ENCODE measurements at places on chromosomes 11 and 22. TPM values are rescaled to one million over a fixed set of nuclear protein-coding genes. Genes with fewer than 3 reads are reported as not detected.
A peak's percentile ranks its signal among the peaks of the same experiment; 100 is the strongest.

DNA sequence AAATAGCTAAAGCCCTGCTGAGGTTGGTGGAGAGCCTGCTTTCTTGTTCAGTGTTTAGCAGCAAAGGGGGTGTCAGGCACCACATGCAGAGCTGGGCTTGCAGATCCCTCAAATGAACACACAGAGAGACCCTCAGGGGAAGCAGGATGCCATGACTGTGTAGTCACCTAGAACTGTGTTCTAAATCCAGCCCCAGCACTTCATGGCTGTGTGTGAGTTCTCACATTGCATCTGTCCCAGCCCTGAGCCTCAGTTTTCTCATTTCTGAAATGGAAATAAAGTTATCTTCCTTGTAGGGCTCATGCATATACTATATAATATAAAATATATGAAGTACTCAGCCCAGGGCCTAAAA lies 47.1 kb downstream of the CWC15 start:
- no peaks in the 10 kb centered on the region for H3K36me3 ChIP-seq
- no peak overlapping the region for H3K4me3 ChIP-seq
- H3K27me3 ChIP-seq: no peaks in the 10 kb centered on the region
- H3K4me1 ChIP-seq: peaks cover 28% of the 10 kb centered on the region
- no peak overlapping the region for H3K27ac ChIP-seq

DNA sequence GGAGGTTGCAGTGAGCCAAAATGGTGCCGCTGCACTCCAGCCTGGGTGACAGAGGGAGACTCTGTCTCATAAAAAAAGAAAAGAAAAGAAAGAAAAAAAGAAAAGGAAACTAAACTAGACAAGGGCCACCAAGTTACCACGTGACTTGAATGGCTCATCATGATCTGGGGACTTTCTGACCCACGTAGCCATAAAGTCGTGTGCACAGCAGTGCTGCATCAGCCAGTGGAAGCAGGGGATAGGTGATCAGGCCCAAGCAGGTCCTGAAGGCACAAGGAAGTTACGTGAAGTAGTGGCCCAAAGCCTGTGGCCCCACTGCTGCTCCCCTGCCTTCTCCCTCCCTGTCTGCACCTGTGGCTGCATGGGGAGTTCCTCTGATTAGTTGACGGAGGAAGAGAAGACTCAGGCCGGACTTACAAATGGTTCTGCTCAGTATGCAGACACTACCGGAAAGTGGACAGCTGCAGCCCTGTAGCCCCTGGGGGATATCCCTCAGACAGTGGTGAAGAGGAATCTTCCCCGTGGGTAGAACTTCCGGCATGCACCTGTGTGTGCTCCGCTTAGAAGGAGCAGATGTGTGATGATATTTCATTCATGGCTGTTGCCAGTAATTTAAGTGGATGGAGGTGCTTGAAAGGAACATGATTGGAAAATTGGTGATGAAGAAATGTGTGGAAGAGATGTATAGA lies 18.2 kb upstream of the CD81 start:
- H3K36me3 ChIP-seq: no peaks in the 10 kb centered on the region
- H3K27me3 ChIP-seq: no peaks in the 10 kb centered on the region
- H3K27ac ChIP-seq: peak overlapping the region; percentile 37
- H3K4me1 ChIP-seq: peaks cover 15% of the 10 kb centered on the region
- H3K4me3 ChIP-seq: no peak overlapping the region

GRCh38 chr11:48013269-48013901 lies 33.0 kb downstream of the PTPRJ start:
- DNase-seq: peak; percentile 53
- H3K4me3 ChIP-seq: peak overlapping the region; percentile 85
- H3K4me1 ChIP-seq: peaks cover 71% of the 10 kb centered on the region
- no peaks in the 10 kb centered on the region for H3K27me3 ChIP-seq
- peak overlapping the region; percentile 88 for H3K27ac ChIP-seq

- H3K36me3 ChIP-seq: peaks cover 5% of the 10 kb centered on the region
- no peak overlapping the region for H3K4me3 ChIP-seq
- H3K27me3 ChIP-seq: no peaks in the 10 kb centered on the region
- peaks cover 36% of the 10 kb centered on the region for H3K4me1 ChIP-seq
Observed at GRCh38 chr22:46843821-46844255, 81.4 kb downstream of the TBC1D22A start.

DNA sequence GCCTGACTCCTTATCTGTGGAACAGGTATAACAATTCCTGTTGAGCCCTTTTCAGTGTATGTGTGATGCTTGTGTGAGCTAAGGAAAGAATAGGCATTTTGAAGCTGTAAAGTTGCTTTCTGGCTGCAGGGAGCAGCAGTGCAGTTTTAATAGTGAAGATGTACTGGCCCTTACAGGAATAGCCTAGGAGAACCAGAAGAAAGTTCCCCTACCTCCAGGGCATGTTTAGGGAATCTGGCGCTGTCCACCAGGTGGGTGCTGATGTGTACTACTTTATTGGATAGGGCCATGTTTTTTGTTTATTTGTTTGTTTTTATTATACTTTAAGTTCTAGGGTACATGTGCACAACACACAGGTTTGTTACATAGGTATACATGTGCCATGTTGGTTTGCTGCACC lies 11.5 kb downstream of the BMAL1 start:
- no peaks in the 10 kb centered on the region for H3K36me3 ChIP-seq
- H3K4me1 ChIP-seq: peaks cover 39% of the 10 kb centered on the region
- H3K4me3 ChIP-seq: no peak overlapping the region
- H3K27ac ChIP-seq: no peak overlapping the region
- DNase-seq: no peak

Gene GGT1
- not detected for polyA plus RNA-seq

Gene ARAP1
- polyA plus RNA-seq: 10.3 TPM

GRCh38 chr11:118401880-118402590 lies 629 bp downstream of the ATP5MG start:
- peaks cover 49% of the 10 kb centered on the region for H3K4me1 ChIP-seq
- no peaks in the 10 kb centered on the region for H3K27me3 ChIP-seq
- peak overlapping the region; percentile 100 for H3K27ac ChIP-seq
- H3K4me3 ChIP-seq: peak overlapping the region; percentile 99

Gene BEST1
- polyA plus RNA-seq: 2.8 TPM

DNA sequence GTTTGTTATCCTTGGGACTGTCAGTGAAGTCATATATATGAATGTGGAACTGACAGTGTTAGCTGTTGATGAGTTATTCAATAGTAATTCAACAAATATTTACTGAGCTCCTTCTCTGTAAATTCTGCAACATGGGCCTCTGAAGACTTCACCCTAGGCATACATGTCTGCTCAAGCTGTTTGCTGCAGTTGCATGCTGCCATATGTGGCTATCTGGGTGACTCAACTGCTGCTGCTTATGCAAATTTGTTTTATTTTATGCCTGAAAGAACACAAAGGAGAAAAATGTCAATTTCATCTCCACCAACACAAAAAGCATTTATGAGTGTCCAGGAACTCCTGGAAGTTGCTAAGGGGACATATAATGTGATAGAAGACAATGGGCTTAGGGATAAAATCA lies 417.6 kb downstream of the AASDHPPT start:
- H3K27me3 ChIP-seq: no peaks in the 10 kb centered on the region
- no peaks in the 10 kb centered on the region for H3K4me1 ChIP-seq
- no peak overlapping the region for H3K27ac ChIP-seq
- DNase-seq: no peak
- H3K36me3 ChIP-seq: no peaks in the 10 kb centered on the region

DNA sequence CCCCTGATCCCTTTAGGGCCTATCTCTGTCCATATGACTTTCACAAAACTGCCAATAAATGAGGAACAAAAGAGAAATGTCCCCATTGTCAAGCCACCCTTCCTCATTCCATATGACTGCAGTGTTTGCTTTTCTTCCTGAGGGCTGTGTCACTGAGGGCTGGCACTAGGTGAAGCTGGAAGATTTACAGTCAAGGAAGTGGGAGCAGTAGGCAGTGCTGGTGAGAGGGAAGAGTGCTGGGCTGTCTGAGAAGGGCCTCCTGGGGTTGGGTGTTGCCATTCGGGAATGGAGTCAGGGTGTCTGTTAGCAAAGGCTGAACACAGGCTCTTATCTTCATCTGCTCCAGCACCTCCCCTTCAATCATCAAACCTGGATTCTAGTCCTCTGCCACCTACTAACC lies 30.9 kb downstream of the INSC start:
- no peaks in the 10 kb centered on the region for H3K27me3 ChIP-seq
- H3K4me1 ChIP-seq: peaks cover 6% of the 10 kb centered on the region
- no peak overlapping the region for H3K27ac ChIP-seq
- H3K36me3 ChIP-seq: no peaks in the 10 kb centered on the region
- DNase-seq: no peak

- H3K27me3 ChIP-seq: no peaks in the 10 kb centered on the region
- peak; percentile 78 for DNase-seq
- H3K4me1 ChIP-seq: peaks cover 73% of the 10 kb centered on the region
- H3K4me3 ChIP-seq: no peak overlapping the region
- peaks cover 4% of the 10 kb centered on the region for H3K36me3 ChIP-seq
Observed at GRCh38 chr11:128302425-128303186, 284.8 kb downstream of the ETS1 start.

DNA sequence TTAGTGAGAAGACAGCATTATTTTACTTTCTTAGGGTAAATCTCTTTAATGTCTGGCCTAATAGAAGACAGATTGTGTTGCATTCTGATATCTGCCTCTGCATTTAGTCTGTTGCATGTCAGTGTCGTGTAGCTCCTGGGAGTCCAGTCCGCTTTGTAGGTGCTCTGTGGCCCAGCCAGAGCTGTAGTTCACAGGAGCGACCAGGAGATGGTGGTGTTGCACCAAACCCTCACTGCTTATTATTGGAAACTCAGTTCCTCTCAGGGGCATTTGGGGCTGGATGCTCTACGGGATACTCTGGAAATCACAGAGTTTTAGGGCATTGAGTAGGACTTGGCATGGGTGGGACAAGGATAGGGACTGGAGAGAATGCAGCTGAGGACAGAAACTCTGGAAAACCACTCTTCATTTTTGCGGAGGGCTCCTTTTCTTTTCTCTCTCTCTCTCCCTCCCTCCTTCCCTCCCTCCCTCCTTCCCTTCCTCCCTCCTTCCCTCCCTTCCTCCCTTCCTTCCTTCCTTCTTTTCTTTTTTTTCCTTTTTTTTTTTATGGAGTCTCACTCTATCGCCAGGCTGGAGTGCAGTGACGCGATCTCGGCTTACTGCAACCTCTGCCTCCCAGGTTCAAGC lies 21.7 kb downstream of the MIAT start:
- H3K27ac ChIP-seq: no peak overlapping the region
- DNase-seq: peak; percentile 43
- peaks cover 68% of the 10 kb centered on the region for H3K4me1 ChIP-seq
- no peak overlapping the region for H3K4me3 ChIP-seq
- no peaks in the 10 kb centered on the region for H3K27me3 ChIP-seq
- peaks cover 9% of the 10 kb centered on the region for H3K36me3 ChIP-seq

Gene RPS19BP1
- polyA plus RNA-seq: 97.9 TPM

DNA sequence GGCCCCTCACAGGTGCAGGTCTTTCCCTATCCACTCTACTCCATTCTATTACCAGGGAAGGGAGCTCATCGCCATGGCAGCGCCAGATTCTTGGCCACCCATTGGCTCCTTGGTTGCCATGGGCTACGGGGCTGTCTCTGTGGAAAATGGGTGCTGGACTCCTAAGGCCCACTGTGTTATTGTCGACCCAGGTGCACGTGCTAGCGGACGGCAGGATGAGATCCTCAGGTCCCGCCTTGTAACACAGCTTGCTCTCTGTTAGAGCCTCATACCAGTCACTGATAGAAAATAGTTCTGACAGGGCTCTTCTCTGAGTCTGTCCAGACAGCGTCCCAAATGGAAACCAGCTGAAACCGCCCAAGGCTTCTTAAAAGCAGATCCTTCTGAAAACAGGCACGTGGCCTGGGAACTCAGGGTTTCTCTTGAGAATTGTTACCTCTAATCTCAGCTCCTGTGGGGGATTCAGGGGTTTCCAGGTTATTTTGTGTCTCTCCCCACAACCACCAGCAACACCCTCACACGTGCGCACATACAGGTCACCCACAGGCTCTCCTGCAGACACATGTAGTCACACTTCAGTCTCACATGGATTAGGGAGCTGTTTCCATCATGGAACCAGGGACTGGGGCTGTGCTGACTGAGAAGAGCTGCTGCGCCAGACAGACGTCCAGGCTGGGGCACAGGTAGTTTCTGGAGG lies 1.5 kb downstream of the TUB start:
- no peaks in the 10 kb centered on the region for H3K36me3 ChIP-seq
- no peak for DNase-seq
- H3K27me3 ChIP-seq: peaks cover 56% of the 10 kb centered on the region
- H3K4me3 ChIP-seq: peak overlapping the region; percentile 83
- H3K27ac ChIP-seq: no peak overlapping the region
- H3K4me1 ChIP-seq: peaks cover 6% of the 10 kb centered on the region

- no peaks in the 10 kb centered on the region for H3K4me1 ChIP-seq
- no peaks in the 10 kb centered on the region for H3K27me3 ChIP-seq
- DNase-seq: no peak
- no peak overlapping the region for H3K27ac ChIP-seq
Observed at GRCh38 chr11:93051186-93051585, 81.7 kb downstream of the MTNR1B start.

DNA sequence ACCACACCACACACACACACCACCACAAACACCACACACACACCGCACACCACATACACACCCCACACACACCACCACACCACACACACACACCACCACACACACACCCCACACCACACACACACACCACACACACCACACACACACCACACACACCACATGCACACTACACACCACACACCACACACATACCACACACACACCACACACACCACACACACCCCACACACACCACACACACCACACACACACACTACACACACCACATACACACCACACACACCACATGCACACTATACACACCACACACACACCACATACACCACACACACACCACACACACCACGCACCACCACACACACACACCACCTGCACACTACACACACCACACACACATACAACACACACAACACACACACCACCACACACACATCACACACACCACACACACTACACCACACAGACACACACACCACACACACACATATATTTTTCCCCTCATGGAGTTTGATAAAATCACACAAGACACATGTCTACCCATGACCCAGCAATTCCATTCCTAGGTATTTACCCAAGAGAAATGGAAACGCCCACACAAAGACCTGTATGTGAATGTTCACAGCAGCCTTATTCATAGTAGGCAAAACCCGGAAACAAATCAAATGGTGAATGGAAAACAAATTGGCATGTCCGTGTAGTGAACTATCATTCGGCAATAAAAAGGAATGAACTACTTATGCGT lies 14.3 kb downstream of the CD5 start:
- H3K27ac ChIP-seq: no peak overlapping the region
- no peak for DNase-seq
- no peaks in the 10 kb centered on the region for H3K36me3 ChIP-seq
- no peak overlapping the region for H3K4me3 ChIP-seq
- no peaks in the 10 kb centered on the region for H3K27me3 ChIP-seq

Gene PRG3
- polyA plus RNA-seq: not detected

DNA sequence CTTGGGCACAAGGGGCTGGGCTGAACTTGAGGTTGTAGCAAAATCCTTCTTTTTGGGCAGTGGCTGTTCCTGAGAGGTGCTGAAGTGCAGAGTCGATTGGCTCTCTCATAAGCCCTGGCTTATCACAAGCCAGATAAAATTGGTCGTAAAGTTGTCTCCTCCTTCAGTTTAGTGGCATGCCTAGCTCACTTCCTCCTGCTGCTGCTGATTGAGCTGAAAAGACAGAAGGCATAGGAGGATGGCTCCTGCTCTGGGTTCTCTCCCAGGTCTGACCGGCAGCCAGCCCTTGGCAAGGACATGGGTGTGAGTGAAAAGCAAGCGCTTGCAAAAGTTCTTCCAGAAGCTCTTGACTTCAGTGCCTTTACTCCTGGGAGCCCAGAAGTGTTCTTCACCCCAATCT lies 83.9 kb downstream of the LDLRAD3 start:
- no peak overlapping the region for H3K27ac ChIP-seq
- no peak for DNase-seq
- H3K4me3 ChIP-seq: no peak overlapping the region
- no peaks in the 10 kb centered on the region for H3K36me3 ChIP-seq

Gene ART1
- polyA plus RNA-seq: not detected

Gene ROBO4
- not detected for polyA plus RNA-seq

Gene CCDC116
- polyA plus RNA-seq: not detected
